Smooth muscle cell of trachea (primary cell): ENCODE measurements at places on chromosomes 4 and X. TPM values are rescaled to one million over a fixed set of nuclear protein-coding genes. Genes with fewer than 3 reads are reported as not detected.

DCAF12L1 gene
- total RNA-seq = under 0.01 TPM in 1 of 2 replicates, not detected in the other

FAM133A gene
- total RNA-seq = 0.15 TPM in 1 of 2 replicates, not detected in the other

CPE gene
- total RNA-seq = 9.2 and 30.8 TPM in 2 replicates

FHIP1A gene
- total RNA-seq = 0.17 and 0.29 TPM in 2 replicates

CHIC1 gene
- 12.6 and 12.9 TPM in 2 replicates for total RNA-seq

DGAT2L6 gene
- not detected in 2 replicates for total RNA-seq

PTPN13 gene
- total RNA-seq = 68.5 and 76.8 TPM in 2 replicates

PRDM5 gene
- total RNA-seq = 21.8 and 23.4 TPM in 2 replicates

VEGFC gene
- total RNA-seq = 29.8 and 37.2 TPM in 2 replicates
